Trophoblast cell (in vitro differentiated cells and primary cell): ENCODE measurements at places on chromosomes 7 and 10.

- no peak for DNase-seq
These were observed 618.1 kb downstream of the SORCS3 start for GRCh38 chr10:105259201-105259600.

DNA sequence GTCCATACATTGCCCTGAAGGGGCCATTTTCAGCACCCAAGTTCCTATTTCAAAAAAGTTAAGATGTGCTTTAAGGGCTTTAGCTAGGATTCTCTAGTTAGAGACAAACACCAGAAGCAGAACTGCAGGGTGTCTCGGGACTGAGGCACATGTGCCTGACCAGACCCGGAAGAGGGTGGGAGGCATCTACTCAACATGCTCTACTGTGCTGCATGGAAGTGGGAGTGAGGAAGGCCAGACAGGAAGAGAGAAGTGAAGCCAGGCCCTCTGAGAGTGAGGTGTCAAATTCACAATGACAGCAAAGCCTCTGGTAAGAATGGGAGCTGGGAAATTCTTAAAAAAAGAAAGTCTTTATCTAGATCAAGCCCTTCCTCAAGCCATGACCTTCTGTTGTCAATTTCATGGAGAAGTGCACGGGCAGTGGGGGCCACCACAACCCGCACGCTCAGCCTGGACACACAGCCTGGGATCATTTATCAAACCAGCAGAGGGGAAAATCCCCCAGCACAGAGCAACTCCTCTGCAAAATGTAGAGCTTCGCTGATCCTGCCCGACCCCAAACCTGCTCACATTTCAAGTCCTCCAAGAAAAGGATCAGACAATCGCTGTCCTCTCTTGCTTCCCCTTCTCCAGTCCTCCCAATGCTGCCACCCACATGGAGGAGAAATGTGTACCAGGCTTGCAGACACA lies 38.7 kb downstream of the PLXNA4 start:
- no peak for DNase-seq

- peak; percentile 52 for DNase-seq
These were observed 168.4 kb upstream of the IMMP2L start for GRCh38 chr7:111730476-111731300.

- DNase-seq = no peak
These were observed 51.1 kb downstream of the TET1 start for GRCh38 chr10:68611227-68611626.
